ENCODE measurements at places on chromosomes 11 and 22. TPM values are rescaled to one million over a fixed set of nuclear protein-coding genes. Genes with fewer than 3 reads are reported as not detected.

DNA sequence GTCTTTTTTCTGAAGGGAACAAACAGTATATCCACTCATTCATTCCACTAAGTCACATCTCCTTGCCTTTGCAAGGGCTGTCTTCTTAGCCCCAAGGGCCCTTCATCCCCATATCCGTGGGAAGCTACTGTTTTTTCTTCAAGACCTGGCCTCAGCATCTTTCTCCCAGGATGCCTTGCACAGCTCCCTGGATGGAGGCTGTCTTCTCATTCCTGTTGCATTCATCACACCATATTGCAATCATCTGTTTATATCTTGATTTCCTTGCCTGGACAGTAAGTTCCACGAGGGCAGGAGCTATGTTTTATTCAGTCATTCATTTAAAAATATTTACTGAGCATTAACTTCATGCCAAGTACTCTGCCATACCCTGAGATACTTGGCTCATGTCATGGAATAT lies 29.3 kb upstream of the NECTIN1 start:
- DNase-seq = no peak

- no peak for DNase-seq
These were observed 78.0 kb upstream of the PPARA start for GRCh38 chr22:46072110-46072881.

GRCh38 chr11:126418887-126419286 lies 63.4 kb downstream of the ST3GAL4 start:
- DNase-seq = no peak

GRCh38 chr22:44828193-44828592 lies 75.8 kb downstream of the ARHGAP8 start:
- no peak for DNase-seq

DNA sequence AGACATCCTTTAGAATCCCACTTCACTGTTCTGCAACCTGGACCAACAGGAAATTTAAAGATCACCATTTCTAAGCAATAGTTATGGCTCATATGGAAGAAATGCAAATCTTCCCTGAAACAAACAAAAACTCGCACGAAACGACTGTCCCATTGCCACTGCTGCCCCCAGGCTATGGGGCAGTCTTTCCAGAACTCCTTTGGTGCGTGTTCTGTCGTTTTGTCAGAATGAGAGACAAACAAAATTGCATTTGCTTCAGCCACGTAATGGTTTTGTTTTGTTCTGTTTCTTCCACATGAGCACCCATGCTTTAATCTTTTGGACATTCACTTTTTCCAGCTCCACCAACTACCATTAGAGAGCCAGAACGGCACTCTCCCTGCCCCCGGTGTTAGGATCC lies 10.8 kb upstream of the FBLN1 start:
- DNase-seq = no peak

The RASL10A gene
- total RNA-seq = 1.2 TPM

Data from gastrocnemius medialis (tissue), 4 donors.